ENCODE measurements at places on chromosomes 6 and 20.

- peak; percentile 13 for DNase-seq
Observed at GRCh38 chr6:142696123-142697000, 248.6 kb downstream of the HIVEP2 start.

DNA sequence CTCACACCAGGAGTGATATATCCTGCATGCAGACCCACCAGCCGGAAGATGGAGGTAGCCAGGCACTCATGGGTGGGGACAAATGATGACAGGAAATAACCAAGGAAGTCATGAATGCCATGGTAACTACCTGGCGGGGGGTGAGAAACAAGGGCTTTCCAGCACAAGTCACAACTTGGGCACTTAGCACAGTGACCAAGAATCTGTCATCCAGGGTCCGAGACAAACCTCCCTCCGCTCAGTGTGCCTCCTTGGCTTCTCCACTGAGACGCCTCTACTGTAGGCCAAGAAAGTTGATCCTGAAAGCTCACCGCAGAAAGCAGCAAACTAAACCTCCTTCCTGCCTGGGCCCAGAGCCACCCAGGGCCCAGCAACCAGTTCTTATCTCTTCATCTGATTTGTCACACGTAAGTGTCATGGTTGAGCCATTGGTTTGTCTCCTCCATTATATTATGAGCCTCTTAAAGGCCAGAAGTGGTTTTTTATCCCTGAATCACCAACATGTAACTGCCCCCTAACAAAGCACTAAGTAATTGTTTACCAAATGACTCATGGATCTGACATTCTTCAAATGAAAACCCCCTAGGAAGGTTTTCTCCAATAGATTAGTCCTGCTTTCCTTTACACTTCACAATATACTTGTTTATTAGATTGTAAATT, 84.3 kb upstream of the TAB2 start:
- peak; percentile 97 for DNase-seq

DNA sequence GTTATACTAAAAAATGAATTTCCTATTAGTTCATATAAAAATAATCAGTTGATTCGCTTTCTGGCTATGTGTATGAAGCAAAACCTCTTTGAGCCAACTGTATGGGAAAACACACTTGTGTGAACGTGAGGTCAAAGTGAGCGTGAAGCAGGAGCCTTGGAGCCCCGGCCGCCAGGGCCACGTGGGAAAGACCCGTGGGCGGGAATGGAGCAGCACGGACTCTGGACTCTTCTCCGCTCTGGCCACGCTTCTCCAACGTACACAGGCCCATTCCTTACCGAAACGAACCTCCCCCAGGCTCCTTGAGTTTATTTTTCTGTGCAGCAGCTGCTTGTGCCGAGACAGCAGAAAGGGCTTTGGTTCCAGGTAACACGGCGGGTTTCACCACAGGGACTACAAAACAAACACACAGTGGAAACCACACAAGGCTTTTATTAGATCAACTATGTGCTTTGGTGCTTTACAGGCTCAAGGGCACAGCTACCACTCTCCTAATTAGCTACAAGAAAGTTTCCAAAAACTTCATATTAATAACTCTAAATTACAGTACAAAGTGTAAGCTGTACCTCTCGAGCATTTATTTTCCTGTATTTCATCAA, 62.7 kb downstream of the TAF4 start:
- no peak for DNase-seq

- no peak for DNase-seq
Observed at GRCh38 chr6:112710710-112711109, 363.6 kb downstream of the RFPL4B start.

GRCh38 chr6:30816791-30817739, 67.3 kb upstream of the DDR1 start:
- no peak for DNase-seq

DNA sequence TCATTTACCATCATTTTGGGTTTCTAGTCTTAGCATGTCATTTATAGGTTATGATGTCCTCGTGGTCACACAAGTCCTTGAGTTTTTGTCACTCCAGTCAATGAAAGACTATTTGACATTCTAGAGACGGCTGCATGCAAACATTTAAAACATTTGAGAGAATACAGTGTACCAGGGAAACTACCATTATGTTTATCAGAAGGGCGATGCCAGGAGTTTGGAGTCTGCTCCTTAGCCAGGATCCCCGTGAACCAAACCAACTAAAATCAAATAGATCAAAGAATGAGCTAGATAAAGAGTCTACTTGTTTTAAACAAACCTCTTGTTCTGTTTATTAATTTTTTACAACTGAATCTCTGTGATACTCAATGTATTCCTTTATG, 122.6 kb downstream of the OLIG3 start:
- DNase-seq = no peak

- no peak for DNase-seq
Observed at GRCh38 chr6:28941684-28942448, 18.1 kb upstream of the TRIM27 start.

DNA sequence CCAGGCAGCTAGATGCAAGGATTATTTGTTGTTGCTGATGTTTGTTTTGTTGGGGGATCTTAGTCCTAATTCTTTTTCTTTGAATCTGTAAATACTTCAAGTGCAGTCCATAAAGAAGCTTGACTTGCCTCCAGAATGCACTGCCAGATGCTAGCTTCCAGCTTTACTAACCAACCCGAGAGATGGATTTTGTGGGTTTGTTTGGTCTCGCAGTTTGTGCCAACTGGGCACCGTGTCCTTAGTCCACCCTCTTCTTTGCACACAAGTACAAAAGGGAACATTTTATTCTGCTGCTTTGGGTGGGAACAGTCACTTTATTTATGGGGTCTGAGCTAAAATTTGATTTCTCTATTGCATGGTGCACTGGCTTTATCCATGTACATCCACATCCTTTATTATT, 212.0 kb downstream of the PLCB1 start:
- DNase-seq = no peak

DNA sequence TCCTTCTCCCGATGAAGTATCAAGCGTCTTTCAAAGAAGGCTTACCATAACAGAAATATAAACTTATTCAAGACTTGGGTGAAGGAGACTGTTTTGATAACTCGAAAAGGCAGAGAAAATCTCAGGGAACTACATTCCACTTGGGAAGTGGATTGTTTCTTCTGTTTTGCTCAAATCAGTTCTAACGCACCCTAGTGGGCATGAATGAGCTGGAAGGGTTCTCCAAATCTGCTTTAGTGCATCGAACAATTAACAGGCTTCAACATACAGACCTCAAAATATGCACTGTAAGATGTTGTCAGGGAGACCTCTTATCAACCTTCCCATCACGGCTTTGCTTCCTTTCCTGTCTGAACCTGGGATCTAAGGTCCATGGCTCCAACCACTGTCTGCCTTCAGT, 392.5 kb downstream of the CD83 start:
- DNase-seq = no peak

GRCh38 chr6:88884361-88884760, 79.1 kb downstream of the RNGTT start:
- no peak for DNase-seq

GRCh38 chr20:37522260-37523011, 1.4 kb downstream of the NNAT start:
- peak; percentile 58 for DNase-seq

GRCh38 chr6:27267857-27268434, 20.4 kb downstream of the PRSS16 start:
- no peak for DNase-seq

DNA sequence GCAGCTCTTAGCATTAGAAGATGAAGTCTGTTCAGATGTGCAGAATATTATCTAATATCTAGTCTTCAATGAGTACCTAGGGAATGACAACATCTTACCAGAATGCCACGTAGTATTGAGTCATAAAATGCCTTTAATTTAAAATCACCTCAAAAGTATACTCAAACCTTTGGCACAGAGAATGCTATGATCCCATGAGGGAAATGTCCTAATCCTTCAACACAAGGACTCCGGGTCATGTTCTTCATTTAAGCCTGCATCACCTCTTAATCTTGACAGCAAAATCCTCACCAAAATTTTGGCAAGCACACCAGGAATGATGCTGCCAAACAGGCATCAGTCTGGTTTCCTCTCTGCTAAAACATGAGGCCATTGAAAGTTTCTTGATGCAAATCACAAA, 23.6 kb upstream of the MARCKS start:
- DNase-seq = peak; percentile 53

DNA sequence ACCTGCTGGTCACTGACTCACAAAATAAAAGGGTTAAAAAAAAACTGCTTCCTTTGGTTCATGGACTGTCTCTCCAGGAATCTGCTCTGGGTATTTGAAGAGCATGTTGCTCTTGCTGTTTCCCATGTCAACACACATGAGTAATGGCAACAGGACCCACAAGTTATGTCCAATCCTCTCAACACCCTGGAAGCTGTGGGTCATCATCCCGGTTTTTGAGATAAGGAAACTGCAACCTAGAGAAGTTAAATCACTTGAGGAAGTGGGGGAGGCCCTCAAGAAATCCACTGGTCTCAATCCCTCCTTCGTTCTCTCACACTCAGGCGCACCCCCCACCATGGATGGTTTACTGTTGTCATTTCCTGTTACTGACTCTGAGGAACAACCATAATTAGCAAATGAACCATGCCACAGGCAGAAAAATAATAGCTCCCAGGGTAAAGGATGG, 12.4 kb downstream of the MAP1LC3A start:
- peak; percentile 46 for DNase-seq

- no peak for DNase-seq
Observed at GRCh38 chr6:9435281-9435680, 979.6 kb downstream of the TFAP2A start.

DNA sequence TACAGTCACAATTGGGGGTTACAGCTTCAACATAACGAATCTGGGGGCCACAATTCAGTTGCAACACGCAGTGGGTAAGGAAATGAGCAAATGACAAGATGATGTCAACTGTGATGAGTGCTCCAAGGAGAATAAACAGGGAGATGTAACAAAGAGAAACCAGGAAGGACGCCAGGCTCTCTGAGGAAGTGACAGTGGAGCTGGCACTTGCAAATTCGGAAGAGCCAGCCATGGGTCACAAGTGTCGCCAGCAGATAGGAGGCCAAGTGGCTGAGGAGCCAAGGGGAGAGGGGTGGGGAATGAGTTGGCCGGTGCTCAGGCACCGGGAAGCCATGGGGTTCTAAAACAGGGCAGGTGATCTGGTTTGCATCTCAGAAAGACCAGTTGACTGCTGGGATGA, 136.4 kb downstream of the EYA2 start:
- DNase-seq = no peak

DNA sequence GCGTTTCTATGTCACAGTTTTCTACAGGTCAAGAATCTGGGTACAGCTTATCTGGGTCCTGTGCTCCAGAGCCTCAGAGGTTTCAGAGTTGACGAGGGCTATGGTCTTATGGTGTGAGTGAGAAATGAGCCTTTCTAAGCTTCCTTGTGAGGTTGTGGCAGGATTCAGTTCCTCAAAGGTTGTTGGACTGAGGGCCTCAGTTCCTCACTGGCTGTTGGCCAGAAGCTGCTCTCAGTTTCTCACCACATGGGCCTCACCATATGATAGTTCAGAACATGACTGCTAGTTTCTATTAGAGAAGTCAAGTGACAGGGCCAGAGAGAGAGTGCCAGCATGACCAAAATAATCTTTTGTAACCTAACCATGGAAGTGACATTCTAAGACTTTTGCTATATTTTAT, 96.1 kb downstream of the NUS1 start:
- no peak for DNase-seq

DNA sequence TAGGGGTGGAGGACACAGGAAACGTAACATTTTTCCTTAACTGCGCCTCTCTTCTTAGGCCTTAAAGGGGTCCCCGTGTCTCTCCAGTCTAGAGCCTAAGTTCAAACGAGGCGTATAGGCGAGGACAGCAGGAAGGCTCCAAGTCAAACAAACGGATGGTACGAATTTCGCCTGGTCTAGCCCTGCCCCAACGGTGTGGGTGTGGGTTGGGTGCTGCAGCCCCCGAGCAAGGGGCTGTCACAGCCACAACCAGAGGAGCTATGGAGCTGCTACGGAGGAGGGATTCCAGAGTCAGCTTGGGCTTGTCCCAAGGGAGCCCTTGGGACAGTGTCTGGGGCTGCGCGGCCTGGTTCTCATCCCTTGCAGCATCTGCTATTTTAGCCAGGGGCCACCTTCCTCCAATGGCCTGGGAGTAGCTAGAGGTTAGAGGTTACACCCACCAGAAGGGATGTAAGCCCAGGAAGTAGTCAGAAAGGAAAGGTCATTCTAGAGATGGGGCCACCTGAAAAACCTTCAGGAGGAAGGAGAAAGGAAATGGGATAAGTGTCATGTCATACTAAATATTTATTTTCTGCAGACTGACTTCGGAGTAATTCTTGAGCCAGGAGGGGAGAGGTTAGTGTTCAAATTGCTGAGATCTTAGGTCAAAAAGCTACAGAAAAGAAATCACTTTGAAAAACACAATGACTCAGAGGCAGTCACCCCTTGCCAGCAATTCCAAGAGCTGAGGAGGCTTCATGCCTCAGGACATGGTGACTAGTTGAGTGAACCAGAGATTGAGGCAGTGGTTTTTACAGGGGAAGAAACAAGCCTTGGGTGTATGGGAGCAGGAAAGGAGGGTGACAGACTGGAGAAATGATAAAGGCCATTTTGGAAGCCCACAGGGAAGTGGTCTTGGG, 21.7 kb downstream of the VPS52 start:
- peak; percentile 76 for DNase-seq

DNA sequence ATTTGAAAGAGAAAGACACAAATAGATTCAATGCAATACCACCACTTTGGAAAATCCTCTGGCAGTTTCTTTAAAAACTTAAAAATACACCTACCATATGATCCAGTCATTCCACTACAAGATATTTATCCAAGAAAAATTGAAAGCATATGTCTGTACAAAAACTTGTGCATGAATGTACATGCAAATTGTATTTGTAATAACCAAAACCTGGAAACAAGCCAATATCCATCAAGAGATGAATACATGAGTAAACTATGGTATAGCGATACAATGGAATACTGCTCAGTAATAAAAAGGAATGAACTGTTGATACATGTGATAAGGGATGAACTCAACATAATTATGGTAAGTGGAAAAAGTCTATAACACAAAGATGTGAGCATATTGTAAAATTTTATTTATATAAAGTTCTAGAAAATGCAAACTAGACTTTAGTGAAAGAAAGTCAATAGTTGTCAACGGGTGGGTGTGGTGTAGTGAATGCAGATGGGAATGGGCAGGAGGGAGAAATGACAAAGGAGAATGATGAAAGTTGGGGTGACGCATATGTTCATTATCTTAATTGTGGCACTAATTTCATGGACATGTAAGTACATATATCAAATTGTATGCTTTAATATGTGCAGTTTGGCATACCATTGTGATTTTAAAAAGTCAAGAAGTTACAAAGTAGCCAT, 347.5 kb downstream of the SAMD5 start:
- DNase-seq = no peak

DNA sequence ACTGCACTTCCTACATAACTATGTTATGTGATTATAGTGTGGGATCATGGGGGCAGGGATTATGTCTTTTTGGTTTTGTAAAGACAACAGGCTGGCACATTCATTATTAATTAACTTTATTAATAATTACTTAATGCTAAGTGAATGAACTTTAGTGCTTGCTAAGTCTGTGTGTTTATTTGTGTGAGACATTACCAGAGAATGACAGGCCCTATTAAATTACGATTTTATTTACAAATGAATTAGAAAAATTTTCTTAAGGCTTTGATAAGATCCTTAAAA, 100.9 kb downstream of the CD83 start:
- DNase-seq = no peak

GRCh38 chr6:158031381-158032353, 50.0 kb downstream of the SYNJ2 start:
- peak; percentile 97 for DNase-seq

Data from astrocyte of the spinal cord (primary cell).